Islet precursor cell (in vitro differentiated cells): ENCODE measurements at places on chromosomes 2 and 18.

DNA sequence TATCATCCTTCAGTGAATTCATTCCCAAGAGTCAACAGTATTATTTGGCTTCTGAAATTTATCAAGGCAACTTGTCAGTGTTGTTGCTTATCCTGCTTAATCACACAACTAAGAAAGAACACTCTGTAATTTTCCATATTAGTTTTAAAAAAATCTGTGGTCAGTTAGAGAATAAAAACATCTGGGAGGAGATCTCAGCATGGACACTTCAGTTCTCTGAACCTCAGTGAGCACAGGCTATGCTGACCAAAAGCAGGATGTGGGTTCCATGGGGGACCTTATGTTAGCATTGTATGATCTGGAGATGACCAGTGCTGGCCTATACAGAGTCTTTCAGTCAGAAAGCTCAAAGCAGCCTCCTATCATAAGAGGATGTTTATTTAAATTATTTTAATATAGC, 79.1 kb upstream of the KLHL14 start:
- no peak for DNase-seq

GRCh38 chr2:230758566-230759480, 46.2 kb downstream of the CAB39 start:
- no peak for DNase-seq

- no peak for DNase-seq
Measured at GRCh38 chr2:181546086-181546485, 88.9 kb downstream of the ITGA4 start.

DNA sequence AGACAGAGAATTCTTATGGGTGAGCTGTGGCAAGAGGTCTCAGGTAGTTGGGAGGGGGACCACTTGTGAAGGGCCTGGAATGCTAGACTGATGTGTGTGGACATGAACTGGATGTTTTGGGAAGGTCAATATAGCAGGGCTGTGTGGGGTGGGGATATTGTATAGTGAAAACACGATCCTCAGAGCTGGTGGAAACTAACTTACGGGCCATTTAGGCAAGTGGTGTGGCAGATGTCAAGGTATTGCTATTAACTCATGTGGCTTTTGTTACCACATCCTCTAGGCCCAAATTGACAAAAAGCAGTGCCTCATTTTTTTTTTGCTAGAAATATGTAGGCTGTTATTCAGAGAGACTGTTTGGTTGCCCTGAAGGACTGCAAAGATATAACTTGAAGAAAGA, 8.0 kb upstream of the GALNT1 start:
- no peak for DNase-seq

DNA sequence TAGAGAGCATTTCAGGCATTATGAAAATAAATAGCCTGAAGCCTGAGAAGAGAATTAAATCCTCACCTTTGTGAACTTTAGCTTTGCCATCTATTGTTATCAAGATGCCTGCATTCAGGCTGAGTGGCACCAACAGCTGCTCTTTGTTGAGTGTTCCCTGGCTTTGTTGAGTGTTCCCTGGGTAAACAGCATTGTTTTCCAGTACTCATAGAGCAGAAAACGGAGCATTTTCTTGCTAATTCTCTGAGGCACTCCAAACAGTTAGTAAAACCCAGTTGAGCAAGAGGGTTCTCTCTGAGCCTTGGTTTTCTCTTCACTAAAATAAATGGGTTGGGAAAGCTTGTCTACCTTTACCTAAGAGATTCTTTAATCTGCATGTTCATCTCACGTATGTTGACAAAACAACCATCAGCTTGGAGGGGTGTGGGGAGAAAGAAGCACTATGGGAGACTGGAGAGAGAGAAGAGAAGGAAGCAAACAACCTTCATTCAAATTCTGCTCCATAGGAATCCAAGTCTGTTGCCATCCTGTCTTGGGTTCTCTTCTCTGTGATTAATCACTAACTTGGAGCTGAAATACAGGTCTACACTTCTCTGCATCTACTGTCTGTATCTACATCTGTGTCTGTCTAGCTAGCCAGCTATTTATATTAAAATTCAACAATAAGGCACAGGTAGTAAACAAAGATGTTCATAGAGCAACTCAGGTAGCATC, 567.0 kb upstream of the SOX11 start:
- no peak for DNase-seq

DNA sequence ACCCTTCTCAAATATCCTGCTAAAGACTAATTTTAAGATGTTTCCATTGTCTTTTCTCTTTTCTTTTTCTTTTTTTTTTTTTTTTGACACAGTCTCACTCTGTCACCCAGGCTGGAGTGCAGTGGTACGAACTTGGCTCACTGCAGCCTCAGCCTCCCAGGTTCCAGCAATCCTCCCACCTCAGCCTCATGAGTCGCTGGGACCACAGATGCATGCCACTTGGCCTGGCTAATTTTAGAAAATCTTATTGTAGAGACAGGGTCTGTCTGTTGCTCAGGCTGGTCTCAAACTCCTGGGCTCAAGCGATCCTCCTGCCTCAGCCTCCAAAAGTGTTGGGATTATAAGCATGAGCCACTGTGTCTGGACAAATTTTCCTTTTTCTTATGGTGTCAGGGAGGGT, 167.5 kb downstream of the MCFD2 start:
- no peak for DNase-seq

- no peak for DNase-seq
Measured at GRCh38 chr2:219183151-219183772, 5.2 kb downstream of the RETREG2 start.

DNA sequence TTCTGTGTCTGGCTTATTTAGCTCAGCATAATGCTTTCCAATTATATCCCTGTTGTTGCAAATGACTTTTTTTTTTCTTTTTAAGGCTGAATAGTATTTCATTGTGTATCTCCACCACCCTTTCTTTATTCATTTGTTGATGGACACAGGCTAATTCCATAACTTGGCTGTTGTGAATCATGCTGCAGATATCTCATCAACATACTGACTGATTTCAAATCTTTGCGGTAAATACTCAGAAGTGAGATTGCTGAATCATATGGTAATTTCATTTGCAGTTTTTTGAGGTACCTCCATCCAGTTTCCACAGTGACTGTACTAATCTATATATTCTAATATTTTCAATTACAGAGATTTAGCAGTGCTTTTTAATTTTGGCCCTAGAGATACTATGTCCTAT, 266.2 kb downstream of the TMX3 start:
- DNase-seq, result no peak

- no peak for DNase-seq
Measured at GRCh38 chr2:77567723-77568122, 45.5 kb upstream of the LRRTM4 start.

- no peak for DNase-seq
Measured at GRCh38 chr2:159936471-159936870, 125.9 kb downstream of the PLA2R1 start.

DNA sequence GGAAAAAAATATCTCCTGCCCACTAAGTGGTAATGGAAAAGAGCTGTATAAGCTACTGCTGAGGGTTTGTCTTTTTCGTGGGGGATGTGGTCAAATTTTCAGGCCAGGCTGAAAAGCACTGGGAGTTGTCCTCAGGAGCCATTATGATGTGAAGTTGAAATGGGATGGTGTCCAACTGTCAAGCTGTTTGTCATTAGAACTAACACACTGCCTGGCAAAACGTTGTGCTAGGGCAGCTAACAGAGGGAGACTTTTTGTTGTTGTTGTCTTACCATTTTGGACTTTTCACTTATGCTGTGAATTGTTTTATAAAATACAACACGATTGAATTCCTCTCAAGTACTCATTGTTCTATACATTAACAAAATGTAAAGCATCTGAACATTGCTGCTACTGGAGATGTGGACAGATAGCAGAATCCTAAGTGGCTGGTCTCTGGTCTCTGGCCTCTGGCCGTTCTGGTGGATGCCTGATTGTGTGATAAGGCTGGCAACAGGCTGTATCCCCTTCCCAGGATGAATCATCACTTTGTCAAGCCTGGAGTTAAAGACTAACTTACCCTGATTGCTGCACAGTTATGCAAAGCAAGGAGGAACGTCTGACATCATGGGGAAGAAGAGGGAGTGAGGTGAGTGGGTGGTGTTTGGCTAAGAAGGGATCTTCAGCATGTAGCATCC, 2.3 kb downstream of the MYO1B start:
- DNase-seq, result peak; percentile 98

GRCh38 chr18:49500201-49500921, 13.3 kb upstream of the C18orf32 start:
- no peak for DNase-seq

- DNase-seq, result no peak
Measured at GRCh38 chr2:64201151-64201550, 56.9 kb upstream of the PELI1 start.

DNA sequence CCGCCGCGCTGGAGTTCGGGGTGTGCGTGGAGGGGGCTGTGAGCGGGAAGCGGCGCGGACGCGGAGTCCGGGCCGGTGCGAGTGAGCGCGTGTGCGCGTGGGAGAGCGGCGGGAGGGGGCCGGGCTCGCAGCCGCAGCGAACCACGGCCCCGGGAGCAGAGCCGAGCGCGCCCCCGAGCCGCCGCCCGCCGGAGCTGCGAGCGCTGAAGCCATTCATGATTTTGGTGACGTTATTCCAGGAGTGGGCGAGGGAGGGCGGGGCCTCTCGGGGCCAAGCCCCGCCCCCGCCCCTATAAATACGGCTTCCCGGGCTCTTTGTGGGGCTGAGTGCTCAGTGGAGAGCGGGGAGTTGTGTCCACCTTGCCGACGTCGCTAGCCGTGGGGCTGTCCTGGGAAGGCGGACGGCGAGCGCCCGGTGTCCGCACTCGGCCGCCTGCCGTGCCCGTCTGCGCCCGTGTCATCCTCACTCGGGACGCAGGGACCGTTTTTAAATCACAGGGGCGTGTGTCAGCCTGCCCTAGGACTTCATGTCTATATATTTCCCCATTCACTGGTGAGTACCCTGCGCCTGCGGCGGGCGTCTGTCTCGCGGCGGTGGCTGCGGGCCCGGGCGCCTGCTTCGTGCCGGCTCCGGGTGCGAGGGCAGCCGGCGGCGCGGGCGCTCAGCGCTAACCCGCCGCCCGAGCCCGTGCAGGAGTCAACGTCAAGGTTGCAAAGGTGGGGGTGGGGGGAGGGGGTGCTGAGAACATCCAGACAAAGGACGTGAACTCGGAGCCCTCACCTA, at the start of gene LBH:
LBH (plus strand) TSS at position 323 of the 784 bp plus-strand sequence; CDS start at position 528, 205 bp downstream.
- peak; percentile 96 for DNase-seq

DNA sequence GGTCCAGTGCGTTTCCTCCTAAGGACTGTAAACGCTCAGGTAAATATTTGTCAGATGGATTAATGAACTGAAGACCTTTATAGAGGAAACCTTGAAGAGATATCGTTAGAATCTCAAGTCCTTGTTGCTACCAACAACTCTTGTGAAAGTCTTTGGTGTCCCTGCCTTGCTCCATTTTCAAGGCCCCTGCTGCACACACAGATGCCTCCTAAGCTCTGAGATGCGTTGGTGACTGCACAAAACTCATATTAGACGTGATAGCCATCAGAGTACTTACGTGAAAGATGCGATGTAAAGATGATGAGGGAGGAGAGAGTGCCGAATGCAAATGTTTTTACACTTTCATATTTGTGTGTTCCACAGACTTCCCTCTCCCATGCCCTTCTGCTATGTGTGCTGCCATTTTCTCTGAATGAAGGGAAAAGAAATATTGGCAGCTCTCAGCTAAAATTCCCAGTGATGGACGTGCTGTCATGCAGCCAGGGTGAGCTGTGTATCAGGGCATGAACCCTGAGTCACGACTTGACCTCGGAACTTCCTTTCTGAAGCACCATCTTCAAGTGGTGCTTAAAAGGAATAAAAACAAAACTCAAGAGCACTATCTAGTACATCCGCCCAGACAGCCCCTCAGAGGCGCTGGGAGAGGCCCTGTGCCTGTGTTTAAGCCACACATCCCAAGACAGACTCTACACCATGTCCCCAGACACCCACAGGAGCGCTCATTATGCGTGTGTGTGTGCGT, 117.4 kb downstream of the FAM210A start:
- no peak for DNase-seq

GRCh38 chr2:60560734-60561644, 7.5 kb upstream of the BCL11A start:
- DNase-seq, result no peak

GRCh38 chr2:60385648-60386047, 167.8 kb downstream of the BCL11A start:
- DNase-seq, result no peak

GRCh38 chr2:95215018-95215612, 7.8 kb downstream of the ZNF892 start:
- DNase-seq, result no peak

DNA sequence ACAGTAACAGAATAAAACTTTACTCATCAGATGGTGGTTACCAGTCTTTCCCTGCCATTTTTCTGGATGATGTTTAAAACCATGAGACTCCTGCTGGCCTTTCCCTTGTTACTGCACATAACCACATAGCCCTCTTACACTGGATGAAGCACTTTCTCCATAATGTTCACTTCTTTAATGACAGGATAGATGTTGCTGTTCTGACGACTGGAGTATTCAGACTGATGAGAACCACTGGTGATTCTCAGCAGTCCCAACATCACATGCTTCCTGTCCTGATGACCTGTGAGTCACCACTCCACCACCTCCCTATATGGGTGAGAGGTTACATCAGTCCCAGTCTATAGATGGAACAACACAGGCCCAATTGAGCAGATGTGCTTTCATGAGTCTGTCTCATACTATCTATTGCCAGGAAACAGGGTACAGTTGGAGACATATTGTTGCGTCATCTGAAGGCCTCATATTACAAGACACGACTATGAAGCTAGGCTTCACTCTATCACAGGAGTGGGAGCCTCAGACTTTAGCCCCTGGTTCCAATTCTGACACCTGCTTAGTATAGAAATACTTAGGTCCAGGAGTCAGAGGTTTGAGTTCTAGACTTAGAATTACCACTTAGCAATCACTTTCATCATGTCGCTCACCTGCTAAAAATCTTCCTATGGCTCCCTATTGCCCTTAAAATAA, 145.7 kb upstream of the KLF7 start:
- peak; percentile 93 for DNase-seq

GRCh38 chr2:133437492-133437891, 130.8 kb downstream of the NCKAP5 start:
- no peak for DNase-seq

DNA sequence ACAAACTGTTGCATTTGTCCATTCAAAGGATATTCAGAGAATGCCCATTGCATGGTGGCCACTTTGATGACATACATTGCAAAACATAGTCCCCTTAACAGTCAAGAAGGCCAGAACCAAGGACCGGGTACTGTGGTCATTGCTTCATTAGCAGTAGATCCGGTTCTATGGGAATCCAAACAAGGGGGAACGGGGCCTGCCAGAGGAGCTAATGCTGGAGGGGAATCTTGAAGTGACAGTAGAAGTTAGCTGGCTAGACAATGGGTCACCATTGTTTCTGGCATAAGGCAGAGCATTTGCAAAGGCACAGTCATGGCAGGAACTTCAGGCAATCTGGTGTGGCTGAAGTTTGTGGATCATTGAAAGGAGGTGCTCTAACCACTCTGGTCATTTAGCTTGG, 279.7 kb downstream of the SS18 start:
- peak; percentile 78 for DNase-seq

DNA sequence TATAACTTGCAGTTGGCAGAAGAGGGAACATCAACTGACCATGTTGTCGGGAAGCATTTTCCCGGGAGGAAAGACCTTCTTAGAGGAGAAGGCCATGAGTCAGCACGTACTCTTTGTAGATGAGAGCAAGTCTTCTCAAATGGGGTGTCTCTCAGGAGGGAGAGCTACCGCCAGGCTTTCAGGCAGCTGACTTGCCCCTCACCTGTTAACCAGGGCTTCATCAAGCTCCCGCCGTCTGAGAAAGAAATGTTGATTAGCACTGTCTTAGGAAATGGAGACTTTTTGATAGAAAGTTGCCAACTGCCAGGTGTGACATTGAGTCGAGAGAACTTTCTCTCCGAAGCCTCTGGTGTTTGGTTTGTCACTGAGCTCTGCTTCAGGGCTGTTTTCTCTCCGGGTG, 196.1 kb downstream of the ZNF407 start:
- no peak for DNase-seq
